Chondrocyte (in vitro differentiated cells): ENCODE measurements at places on chromosomes 3 and 15. TPM values are rescaled to one million over a fixed set of nuclear protein-coding genes. Genes with fewer than 3 reads are reported as not detected.

DNA sequence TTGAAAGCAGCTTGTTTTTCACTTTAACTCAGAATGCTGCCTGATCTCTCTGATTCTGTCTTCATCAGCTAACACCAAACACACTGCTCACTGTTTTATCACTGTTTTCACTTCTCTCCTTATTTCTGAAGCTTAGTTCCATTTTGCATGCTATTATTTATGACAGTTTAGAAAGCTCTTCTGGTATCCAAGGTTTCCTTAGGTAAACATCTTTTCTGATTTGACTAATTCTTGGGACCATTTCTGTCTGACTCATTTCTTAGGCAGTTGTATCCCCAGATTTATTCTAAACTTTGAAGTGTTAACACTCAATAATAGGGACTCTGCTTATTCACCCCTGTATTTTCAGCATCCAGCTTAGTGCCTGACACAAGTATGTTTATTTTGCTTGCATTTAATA, 167.7 kb downstream of the BCHE start:
- DNase-seq: no peak

SPESP1 gene
- total RNA-seq: not detected in 3 replicates

DNA sequence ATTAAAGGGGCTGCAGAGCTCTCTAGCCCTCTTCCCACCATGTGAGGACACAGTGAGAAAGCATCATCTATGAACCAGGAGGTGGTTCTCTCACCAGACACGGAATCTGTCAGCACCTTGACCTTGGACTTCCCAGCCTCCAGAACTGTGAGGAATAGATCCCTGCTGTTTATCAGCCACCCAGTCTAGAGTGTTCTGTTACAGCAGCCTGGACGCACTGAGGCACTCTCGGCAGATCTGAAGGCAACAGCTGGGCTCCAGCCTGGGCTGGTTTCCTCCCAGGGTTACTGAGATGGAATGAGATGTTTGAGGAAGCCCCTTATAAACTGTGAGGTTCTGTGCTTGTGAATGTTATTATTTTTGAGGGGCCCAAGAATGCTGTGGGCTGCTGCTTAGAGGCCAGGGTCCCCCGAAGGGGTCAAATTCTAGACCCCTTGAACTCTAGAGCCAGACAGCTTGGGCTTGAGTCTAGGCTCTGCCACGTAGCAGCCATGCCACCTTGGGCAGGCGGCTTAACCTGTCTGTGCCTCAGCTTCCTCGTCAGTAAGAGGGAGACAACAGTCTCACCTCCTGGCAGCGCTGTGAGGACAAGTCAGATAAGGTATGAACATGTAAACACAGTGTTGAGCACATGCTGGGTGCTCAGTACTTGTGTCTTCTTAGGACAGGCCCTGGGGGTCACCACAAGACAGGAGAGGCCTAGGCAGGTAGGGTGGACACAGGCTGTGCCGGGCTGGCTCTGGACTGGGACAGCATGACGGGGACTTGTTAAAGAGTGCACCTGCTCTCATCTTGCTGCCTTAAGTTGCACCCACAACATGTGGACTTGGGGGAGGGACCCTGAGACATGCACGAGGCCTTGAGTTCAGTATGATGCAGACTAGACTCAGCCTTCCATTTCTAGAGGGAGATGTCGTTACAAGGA, 49.2 kb downstream of the MGLL start:
- no peak for DNase-seq

PEX5L gene
- total RNA-seq: not detected in 3 replicates

- no peak for DNase-seq
Observed at GRCh38 chr3:88640581-88640980, 466.8 kb upstream of the EPHA3 start.
